AML-193 (cell line): ENCODE measurements at places on chromosomes 7 and 10.

- DNase-seq = no peak
These were observed 651.1 kb downstream of the SORCS1 start for GRCh38 chr10:106513352-106513771.

- no peak for DNase-seq
These were observed 1.5 kb upstream of the AUTS2 start for GRCh38 chr7:69596723-69597277.

DNA sequence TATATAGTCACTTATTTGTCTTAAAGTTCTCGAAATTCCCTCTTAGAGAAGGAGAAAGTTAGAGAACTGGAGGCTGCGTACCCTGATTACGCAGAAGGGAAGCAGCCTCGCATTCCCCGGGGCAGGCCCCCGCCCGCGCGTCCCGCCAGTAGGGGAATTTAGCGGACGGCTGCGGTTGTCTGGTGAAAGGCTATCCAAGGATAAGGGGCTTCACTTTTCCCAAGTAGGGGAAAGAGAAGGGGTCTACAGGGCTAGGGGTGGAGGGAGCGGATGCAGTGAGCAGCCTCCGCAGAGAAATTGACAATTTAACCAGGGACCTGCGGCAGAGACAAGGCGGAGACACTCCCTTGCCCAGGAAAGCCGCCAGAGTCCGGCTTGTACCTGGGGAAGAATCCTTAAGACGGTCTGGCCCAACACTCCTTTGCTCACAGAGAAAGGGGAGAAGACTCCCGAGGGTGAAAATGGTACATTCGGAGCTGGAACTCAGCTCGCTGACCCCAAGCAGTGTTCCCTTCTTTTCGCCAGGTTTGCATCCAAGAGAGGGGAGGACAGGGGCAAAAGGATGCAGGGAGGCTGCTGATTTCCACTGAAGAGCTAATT lies 994 bp upstream of the MAGI2 start:
- DNase-seq = no peak

DNA sequence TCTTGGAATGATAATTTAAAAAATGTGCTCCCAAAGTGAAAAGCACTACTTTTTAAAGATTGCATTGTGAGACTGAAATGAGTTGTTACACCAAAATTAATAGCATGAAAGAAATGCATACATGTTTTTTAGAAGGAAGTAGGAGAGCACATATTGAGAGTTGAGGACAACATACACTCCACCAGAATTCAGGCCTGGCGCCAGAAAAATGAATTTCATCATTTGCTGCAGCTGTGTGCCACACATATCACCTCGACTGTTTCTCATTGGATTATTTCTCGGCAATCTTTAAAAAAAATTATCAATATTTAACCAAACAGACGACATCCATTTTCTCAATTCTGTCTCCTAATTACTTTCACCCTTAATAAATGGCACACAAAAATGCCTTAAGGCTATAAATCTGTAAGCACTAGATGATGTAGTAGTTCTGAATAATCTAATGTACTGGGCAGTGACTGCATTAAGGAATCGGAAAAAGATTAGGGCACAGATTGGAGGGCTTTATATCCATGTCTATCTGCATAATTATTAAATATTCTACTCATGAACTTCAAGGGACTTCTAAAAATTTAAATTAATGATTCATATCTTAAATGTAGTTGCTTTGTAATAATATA lies 590.4 kb downstream of the NXPH1 start:
- DNase-seq = no peak

DNA sequence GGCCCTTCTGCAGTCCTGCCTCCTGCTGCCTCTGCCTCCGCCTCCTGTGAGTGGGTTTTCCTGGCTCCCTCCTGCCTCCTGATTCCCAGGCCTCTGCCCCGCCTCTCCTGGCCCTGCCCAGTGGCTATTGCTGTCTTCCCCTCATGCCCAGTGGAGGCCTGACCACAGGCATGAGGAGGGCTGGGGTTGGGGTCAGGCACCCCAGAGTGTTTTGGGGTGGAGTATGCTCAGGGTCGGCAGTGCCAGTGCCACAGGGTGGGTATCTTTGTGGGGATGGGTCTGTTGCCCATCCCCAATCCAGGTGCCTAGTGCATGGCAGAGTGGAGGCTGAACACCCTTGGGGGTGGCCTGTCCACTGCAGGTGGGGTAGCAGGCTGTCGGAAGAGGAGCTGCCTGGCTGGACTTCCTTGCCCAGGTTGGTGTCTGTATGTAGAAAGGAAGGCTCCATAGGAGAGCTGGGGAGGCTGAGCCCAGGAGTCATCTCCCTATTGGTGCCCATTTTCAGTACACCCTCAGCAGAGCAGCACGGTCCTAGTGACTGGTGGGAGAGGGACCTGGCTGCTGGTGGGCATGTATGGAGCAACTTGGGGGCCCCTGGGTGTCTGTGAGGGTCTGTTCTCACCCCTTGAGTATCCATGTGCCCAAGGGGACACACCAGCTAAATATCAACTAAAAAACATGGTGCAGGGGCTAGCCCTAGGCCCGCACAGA lies 62.2 kb downstream of the ARHGAP22 start:
- DNase-seq = no peak

- DNase-seq = no peak
These were observed 181.0 kb downstream of the ELFN1 start for GRCh38 chr7:1850976-1851571.

GRCh38 chr10:91162495-91163268 lies 57.8 kb upstream of the PCGF5 start:
- DNase-seq = peak; percentile 39

- no peak for DNase-seq
These were observed 176.0 kb upstream of the AKR1E2 start for GRCh38 chr10:4649886-4650508.
